ENCODE measurements at places on chromosomes 5 and 9.

DNA sequence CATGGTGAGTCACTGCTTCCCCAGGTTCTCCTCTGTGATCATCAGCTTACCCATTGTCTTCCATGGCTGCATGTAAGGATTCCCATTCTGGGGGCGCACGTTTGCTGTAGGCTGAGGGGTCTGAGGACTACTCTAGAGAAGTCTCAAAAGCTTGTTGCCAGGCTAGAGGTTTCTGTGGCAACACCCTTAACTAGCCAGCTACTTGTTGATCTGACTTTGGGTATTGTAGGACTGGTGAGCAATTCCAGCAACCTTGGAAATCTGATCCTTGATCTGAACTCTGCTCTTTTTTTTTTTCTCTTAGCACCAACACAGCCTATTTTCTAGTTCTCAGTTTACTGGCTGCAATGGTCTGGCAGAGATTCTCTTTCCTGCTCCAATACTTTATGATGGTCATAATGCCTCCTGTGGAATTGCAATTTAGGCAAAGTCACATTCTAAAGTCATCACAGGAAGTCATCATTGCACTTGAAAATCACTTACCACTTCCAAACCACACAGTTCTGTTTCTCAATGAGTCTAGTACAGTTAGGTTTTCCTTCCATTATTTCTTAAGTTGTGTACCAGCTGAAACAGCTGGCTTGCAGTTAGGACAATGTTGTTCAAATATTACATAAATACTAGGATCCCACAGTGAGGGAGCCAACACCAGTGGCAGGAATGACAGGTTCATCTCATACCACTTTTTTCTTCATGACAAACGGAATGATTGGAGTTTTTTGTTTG lies 110.3 kb downstream of the SLC12A2 start:
- DNase-seq = no peak
- peaks cover 4% of the 10 kb centered on the region for H3K36me3 ChIP-seq
- H3K4me3 ChIP-seq = no peak overlapping the region
- no peaks in the 10 kb centered on the region for H3K27me3 ChIP-seq
- H3K4me1 ChIP-seq = peaks cover 23% of the 10 kb centered on the region

- no peaks in the 10 kb centered on the region for H3K27me3 ChIP-seq
- peaks cover 6% of the 10 kb centered on the region for H3K4me1 ChIP-seq
- no peak overlapping the region for H3K27ac ChIP-seq
- H3K4me3 ChIP-seq = no peak overlapping the region
Observed at GRCh38 chr5:76180814-76181805, 97.9 kb downstream of the SV2C start.

GRCh38 chr5:9519537-9519936 lies 26.3 kb downstream of the SEMA5A start:
- H3K27me3 ChIP-seq = no peaks in the 10 kb centered on the region
- H3K27ac ChIP-seq = no peak overlapping the region
- no peaks in the 10 kb centered on the region for H3K36me3 ChIP-seq
- H3K4me3 ChIP-seq = no peak overlapping the region
- H3K4me1 ChIP-seq = no peaks in the 10 kb centered on the region

DNA sequence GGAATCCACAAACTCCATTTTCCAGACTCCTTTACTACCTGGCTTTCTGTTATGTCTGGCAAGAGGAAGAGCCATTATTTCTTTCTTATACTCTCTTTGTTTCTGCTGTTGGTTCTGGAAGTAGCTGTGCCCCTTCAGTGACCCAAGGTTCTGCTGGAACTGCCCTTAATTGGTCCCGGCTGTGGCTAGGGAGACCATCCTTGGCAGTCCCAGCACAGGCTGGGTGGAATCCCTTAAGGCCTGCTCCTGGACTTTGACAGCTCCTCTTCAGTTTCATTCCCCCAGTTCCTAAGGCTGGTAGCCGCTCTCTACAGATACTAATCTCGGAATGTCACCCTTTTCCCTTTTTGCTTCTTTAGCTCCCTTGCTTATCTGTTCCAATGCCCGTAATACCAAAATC lies 81.9 kb upstream of the GLIS3 start:
- no peak overlapping the region for H3K27ac ChIP-seq
- no peak overlapping the region for H3K4me3 ChIP-seq
- peaks cover 9% of the 10 kb centered on the region for H3K27me3 ChIP-seq

- H3K27ac ChIP-seq = no peak overlapping the region
- H3K4me3 ChIP-seq = no peak overlapping the region
- H3K4me1 ChIP-seq = no peaks in the 10 kb centered on the region
- no peak for DNase-seq
- H3K36me3 ChIP-seq = peaks cover 5% of the 10 kb centered on the region
- no peaks in the 10 kb centered on the region for H3K27me3 ChIP-seq
Observed at GRCh38 chr5:149370878-149371277, 8.2 kb downstream of the IL17B start.

- H3K4me1 ChIP-seq = peaks cover 18% of the 10 kb centered on the region
- peak overlapping the region; percentile 52 for H3K27ac ChIP-seq
- DNase-seq = no peak
- H3K4me3 ChIP-seq = no peak overlapping the region
- H3K27me3 ChIP-seq = no peaks in the 10 kb centered on the region
Observed at GRCh38 chr9:30075022-30075421, 2309.4 kb upstream of the ACO1 start.

DNA sequence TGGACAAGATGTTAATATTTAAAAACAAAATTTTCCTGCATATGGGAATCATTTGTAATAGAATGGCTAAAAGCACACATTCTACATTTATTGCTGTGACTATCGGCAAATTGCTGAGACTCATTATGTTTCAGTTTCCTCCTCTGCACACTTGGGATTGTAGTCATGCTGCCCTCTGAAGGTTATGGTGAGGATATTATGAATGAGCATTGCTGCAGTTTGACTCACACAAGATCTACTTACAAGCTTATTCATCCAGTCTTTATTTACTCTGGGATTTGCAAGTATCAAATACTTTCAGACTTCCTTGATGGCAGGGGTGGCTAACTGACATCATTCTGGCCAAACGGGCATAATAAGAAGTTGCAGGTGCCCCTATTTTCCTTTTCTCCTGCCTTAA lies 9.5 kb upstream of the NFIL3 start:
- no peak overlapping the region for H3K27ac ChIP-seq
- no peak overlapping the region for H3K4me3 ChIP-seq
- H3K4me1 ChIP-seq = peaks cover 20% of the 10 kb centered on the region
- H3K36me3 ChIP-seq = no peaks in the 10 kb centered on the region

- peak overlapping the region; percentile 96 for H3K27ac ChIP-seq
- DNase-seq = no peak
- H3K4me3 ChIP-seq = peak overlapping the region; percentile 41
- H3K36me3 ChIP-seq = no peaks in the 10 kb centered on the region
- peaks cover 59% of the 10 kb centered on the region for H3K4me1 ChIP-seq
Observed at GRCh38 chr9:113620377-113621161, 157.0 kb downstream of the RGS3 start.

GRCh38 chr5:143205386-143205785 lies 198.1 kb downstream of the NR3C1 start:
- peaks cover 8% of the 10 kb centered on the region for H3K4me1 ChIP-seq
- H3K4me3 ChIP-seq = no peak overlapping the region
- no peak for DNase-seq
- H3K36me3 ChIP-seq = peaks cover 7% of the 10 kb centered on the region
- H3K27me3 ChIP-seq = no peaks in the 10 kb centered on the region

GRCh38 chr5:18765304-18765703 lies 1131.0 kb downstream of the TAF11L14 start:
- DNase-seq = no peak
- H3K27me3 ChIP-seq = peaks cover 5% of the 10 kb centered on the region
- no peak overlapping the region for H3K4me3 ChIP-seq
- H3K27ac ChIP-seq = no peak overlapping the region
- no peaks in the 10 kb centered on the region for H3K36me3 ChIP-seq
- H3K4me1 ChIP-seq = peaks cover 3% of the 10 kb centered on the region

GRCh38 chr9:78533500-78533899 lies 236.6 kb downstream of the PSAT1 start:
- DNase-seq = no peak
- no peaks in the 10 kb centered on the region for H3K36me3 ChIP-seq
- no peak overlapping the region for H3K4me3 ChIP-seq
- H3K27me3 ChIP-seq = no peaks in the 10 kb centered on the region
- no peak overlapping the region for H3K27ac ChIP-seq

DNA sequence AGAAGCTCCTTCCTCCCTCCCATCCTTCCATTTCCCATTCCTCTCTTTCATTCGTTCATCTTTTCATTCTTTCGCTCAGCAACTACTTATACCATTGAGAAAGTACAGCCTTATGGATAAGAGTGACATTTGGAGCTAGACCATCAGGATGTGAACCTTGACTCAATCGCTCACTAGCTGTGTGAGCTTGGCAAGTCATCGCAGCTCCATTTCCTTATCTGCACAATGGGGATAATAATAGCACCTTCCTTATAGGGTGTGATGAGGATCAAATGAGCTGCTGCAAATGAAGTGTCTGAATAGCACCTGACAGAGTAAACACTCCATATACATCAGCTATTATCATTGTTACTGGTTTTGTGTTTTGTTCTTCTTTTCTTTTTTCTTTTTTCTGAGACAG lies 28.1 kb upstream of the SYNPO start:
- no peak overlapping the region for H3K27ac ChIP-seq
- no peak for DNase-seq
- peaks cover 3% of the 10 kb centered on the region for H3K27me3 ChIP-seq
- H3K4me3 ChIP-seq = no peak overlapping the region
- H3K4me1 ChIP-seq = no peaks in the 10 kb centered on the region

GRCh38 chr5:62783374-62784057 lies 204.9 kb downstream of the LRRC70 start:
- no peak overlapping the region for H3K27ac ChIP-seq
- H3K36me3 ChIP-seq = no peaks in the 10 kb centered on the region
- no peak for DNase-seq
- no peak overlapping the region for H3K4me3 ChIP-seq
- H3K4me1 ChIP-seq = peaks cover 10% of the 10 kb centered on the region

DNA sequence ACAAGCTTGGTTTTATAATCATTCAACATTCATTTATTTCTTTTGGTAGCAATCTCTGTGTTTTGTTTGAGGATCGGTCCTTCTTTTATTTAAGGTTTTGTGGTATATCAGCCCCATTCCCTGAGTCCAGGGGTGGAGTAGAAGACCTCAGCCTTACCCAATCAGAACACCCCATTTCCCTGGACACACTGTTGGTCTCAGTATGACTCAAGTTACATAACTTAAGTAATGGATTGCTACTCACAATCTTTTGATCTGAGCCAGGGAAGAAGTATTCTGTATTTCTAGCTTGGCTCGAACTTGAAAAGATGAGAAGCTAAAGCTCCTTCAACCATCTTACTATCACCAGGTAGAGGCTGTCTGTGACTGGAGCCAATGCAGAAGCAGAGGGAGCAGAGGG lies 175.2 kb upstream of the HAPLN1 start:
- no peaks in the 10 kb centered on the region for H3K36me3 ChIP-seq
- DNase-seq = no peak
- no peak overlapping the region for H3K27ac ChIP-seq
- H3K4me3 ChIP-seq = no peak overlapping the region
- no peaks in the 10 kb centered on the region for H3K27me3 ChIP-seq
- H3K4me1 ChIP-seq = no peaks in the 10 kb centered on the region

DNA sequence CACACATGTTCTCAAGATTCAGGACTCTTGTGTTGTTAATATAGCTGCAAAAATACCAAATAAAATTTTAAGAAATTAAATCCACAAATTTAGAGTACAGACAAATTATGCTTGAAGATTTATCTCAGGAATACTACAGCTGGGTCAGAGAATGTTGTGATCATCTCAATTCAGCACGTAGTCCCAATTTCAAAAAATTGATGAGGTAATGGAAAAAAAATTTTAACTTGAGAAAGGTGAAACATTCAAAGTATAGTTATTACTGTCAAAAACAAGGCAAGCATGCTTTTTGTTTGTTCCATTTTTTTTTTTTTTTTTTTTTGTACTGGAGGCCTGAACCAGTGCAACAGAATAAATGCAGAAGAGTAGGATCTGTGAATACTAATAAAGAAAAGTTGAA lies 29.4 kb downstream of the ICE1 start:
- peaks cover 31% of the 10 kb centered on the region for H3K36me3 ChIP-seq
- H3K4me3 ChIP-seq = no peak overlapping the region
- no peaks in the 10 kb centered on the region for H3K27me3 ChIP-seq
- H3K27ac ChIP-seq = no peak overlapping the region

DNA sequence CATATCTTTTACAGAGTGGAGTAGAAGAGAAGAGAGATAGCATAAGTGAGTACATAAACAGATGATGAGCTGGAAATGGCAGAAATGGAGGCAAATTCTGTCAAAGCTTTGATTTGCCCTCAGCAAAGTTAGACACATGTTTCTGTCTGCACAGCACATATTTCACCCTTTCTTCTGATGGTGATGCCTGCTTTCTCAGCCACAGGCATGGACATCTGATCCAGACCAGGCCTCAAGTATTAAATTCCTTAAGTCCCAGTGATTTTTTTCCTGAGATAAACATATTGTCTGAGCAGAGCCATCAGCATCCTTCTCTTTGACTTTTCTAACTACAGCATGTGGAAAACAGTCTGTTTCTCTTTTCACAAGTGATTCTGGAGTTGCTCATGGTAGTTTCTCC lies 409.8 kb downstream of the MAN2A1 start:
- no peaks in the 10 kb centered on the region for H3K27me3 ChIP-seq
- peaks cover 11% of the 10 kb centered on the region for H3K4me1 ChIP-seq
- no peak overlapping the region for H3K27ac ChIP-seq

GRCh38 chr5:127440831-127441230 lies 76.6 kb upstream of the PRRC1 start:
- no peak overlapping the region for H3K4me3 ChIP-seq
- H3K36me3 ChIP-seq = no peaks in the 10 kb centered on the region
- H3K4me1 ChIP-seq = no peaks in the 10 kb centered on the region
- no peak for DNase-seq
- peaks cover 10% of the 10 kb centered on the region for H3K27me3 ChIP-seq

- H3K4me1 ChIP-seq = peaks cover 10% of the 10 kb centered on the region
- H3K27me3 ChIP-seq = peaks cover 23% of the 10 kb centered on the region
- DNase-seq = no peak
- H3K27ac ChIP-seq = no peak overlapping the region
Observed at GRCh38 chr5:6383376-6383775, 5.0 kb upstream of the MED10 start.

- H3K36me3 ChIP-seq = no peaks in the 10 kb centered on the region
- H3K4me3 ChIP-seq = no peak overlapping the region
- H3K27me3 ChIP-seq = peaks cover 5% of the 10 kb centered on the region
- H3K4me1 ChIP-seq = no peaks in the 10 kb centered on the region
- DNase-seq = no peak
- H3K27ac ChIP-seq = no peak overlapping the region
Observed at GRCh38 chr5:133273661-133274596, 222.1 kb downstream of the HSPA4 start.

Measured in activated CD4-positive, alpha-beta T cell treated with anti-CD3 and anti-CD28 coated beads, Interleukin-2, amount 10 ng/mL, durations not matched to agents 24 days and 14 days (primary cell).